Stimulated activated CD4-positive, alpha-beta T cell treated with anti-CD3 and anti-CD28 coated beads, Interleukin-4, amount 100 ng/mL, for 48 hours (primary cell): ENCODE measurements at places on chromosomes 13 and 19.

GRCh38 chr13:36788276-36788675 lies 30.7 kb upstream of the RFXAP start:
- no peak for DNase-seq

DNA sequence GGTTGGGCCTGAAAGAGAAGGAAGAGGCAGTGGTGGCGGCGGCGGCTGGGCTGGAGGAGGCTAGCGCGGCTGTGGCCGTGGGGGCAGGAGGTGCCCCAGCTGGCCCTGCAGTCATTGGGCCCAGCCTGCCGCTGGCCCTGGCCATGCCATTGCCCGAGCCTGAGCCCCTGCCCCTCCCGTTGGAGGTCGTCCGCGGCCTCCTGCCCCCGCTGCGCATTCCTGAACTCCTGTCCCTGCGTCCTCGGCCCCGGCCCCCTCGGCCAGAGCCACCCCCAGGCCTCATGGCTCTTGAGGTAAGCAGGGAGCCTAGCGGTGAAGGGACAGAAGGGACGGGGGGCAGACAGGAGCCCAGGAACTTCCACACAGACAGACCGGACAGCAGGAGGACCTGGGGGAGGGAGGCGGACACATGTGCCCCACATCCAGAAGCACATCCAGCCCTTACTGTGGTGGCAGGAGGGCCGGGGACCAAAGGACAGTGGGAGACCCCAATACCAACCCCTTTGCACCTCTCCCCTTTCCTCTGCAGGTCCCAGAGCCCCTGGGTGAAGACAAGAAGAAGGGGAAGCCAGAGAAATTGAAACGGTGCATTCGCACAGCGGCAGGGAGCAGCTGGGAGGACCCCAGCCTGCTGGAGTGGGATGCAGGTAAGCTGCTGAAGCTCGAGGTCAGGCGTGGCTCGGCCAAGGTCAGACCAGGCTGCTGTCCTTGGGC lies 5.0 kb downstream of the RBM42 start:
- DNase-seq: no peak

GRCh38 chr19:23098286-23098685 lies 18.5 kb upstream of the ZNF730 start:
- no peak for DNase-seq

DNA sequence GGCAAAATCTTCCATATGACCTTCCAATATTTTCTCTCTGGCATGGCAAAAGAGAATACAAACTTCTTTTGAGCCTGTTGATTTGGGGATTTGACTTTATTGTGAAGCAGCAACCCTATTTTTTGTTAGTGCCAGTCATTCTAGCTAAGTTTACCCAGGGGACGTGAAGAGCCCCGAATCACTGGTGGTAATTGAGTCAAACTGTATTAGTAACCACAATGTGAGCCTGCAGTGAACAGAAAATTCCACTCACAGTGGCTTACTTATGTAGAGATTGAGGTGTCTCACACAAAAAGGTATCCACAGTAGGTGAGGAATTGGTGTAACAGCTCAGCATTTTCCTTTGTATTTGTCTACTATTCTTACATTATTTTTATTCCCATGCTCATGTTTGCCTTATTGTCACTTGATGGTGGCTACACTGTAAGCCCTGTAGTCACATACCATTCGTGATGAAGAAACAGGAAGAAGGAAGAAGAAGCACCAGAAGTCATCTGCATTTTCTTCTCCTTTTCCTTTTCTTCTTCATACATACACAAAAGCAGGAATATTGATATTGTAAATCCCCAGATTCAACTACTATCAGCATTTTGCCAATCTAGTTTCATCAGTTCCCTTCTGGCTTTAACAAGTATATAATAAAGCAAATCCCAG lies 33.3 kb upstream of the MYCBP2 start:
- no peak for DNase-seq

- DNase-seq: no peak
Measured at GRCh38 chr19:13835791-13836723, 40.8 kb downstream of the ZSWIM4 start.

DNA sequence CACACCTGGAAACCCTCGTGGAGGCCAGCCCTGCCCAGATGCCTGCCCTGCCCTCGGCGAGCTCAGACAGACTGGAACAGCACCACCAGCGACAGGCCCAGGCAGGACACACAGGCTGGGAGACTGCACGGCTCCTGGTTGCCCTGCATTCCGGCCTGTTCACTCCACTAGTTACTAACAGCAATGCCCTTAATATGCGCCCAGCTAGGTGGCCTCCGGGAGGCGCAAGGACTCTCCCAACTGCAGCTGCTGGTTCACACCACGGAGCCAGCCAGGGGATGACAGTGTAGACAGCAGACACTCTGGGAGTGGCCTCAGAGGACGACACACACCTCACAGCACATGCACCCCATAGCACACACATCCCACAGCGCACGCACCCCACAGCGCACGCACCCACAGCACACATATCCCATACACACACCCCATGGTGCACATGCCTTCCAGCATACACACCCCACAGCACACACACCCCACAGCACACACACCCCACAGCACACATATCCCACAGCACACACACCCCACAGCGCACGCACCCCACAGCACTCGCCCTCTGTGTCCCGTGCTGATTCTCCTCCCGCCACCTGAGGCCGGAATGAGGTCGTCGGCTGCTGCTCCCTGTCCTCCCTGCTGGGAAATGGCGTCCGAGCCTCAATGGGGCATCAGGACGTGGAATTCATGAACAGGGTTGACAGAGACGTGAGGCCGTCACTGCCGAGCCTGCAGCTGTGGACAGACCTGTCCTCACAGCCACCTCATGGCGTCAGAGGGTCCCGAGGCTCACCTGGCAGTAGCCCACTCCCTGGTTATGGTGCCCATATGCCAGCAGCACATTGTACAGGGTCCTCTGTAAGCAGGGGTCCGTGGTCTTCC lies 13.6 kb downstream of the GRTP1 start:
- no peak for DNase-seq

GRCh38 chr19:30161021-30161655 lies 211.0 kb upstream of the ZNF536 start:
- no peak for DNase-seq

- no peak for DNase-seq
Measured at GRCh38 chr19:31064491-31064890, 284.7 kb downstream of the TSHZ3 start.

DNA sequence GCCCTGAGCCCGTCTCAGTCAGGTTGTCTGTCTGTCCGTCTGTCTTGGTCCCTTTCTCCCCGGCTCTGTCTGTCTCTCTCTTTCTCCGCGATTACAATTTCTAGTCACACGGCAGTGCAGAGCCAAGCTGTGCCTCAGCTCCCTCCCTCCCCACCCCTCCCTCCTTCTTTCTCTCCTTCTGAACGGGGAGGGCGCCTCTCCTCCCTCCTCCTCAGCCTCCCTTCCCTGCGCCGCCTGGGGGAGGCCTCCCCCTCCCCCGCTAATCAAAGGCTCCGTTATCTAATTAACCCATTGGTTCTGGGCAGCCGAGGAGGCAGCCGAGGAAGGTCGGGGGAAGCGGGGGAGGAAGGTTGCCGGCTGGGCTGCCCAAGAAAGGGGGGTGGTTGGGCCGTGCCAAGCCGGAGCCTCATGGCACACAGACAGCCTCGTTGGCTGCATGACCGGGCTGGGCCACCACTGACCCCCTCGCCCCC lies 16.5 kb downstream of the LRRC4B start:
- no peak for DNase-seq

GRCh38 chr19:57348136-57348535 lies 2.9 kb upstream of the ZNF304 start:
- no peak for DNase-seq

GRCh38 chr13:25796474-25796873 lies 255.3 kb downstream of the SHISA2 start:
- DNase-seq: no peak

DNA sequence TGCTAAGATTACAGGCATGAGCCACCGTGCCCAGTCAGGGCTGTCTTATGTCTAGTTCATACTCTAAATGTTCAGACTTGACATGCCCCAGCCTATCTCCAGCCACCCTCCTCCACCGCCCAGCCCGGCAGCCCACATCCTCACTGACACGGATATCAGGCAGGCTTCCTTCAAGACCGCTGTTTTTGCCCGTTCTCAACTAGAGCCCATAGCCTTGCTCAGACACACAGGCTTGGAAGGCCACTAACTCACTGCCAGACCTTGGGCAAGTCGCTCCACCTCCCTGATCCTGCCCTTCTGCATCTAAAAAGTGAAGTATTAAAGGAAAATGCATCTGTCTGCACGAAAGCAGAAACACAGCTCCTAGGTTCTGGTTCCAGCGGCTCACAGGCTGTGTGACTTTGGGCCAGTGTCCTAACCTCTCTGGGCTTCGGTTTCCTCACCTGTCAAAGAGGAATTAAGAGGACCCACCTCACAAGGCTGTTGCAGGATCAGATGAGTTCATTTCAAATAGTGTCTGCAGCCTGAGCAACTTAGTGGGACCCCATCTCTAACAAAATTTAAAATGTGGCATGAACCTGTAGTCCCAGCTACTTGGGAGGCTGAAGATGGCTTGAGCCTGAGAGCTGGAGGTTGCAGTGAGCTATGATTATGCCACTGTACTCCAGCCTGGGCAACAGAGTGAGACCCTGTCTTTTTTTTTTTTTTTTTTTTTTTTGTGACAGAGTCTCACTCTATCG lies 14.5 kb upstream of the CERS4 start:
- DNase-seq: no peak

DNA sequence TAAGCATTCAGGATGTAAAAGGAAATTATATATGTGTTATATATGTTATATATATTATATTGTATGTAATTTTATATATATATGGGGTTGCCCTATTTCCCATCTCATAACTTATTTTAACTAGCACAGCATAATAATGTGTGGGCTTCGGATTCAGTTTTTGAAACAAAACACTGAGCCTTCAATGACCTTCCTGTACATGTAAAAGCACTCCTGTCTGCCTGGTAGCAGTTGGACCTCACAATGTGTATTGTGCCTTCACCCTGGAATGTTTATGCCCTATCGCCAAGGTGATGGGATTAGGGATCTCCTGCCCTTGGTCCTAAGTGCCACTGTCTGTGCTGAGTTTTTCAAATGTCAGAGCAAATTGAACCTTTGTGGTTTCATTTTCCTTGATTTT lies 968.8 kb downstream of the TUBA3C start:
- no peak for DNase-seq

GRCh38 chr19:1290703-1291651 lies 5.3 kb downstream of the EFNA2 start:
- DNase-seq: no peak

DNA sequence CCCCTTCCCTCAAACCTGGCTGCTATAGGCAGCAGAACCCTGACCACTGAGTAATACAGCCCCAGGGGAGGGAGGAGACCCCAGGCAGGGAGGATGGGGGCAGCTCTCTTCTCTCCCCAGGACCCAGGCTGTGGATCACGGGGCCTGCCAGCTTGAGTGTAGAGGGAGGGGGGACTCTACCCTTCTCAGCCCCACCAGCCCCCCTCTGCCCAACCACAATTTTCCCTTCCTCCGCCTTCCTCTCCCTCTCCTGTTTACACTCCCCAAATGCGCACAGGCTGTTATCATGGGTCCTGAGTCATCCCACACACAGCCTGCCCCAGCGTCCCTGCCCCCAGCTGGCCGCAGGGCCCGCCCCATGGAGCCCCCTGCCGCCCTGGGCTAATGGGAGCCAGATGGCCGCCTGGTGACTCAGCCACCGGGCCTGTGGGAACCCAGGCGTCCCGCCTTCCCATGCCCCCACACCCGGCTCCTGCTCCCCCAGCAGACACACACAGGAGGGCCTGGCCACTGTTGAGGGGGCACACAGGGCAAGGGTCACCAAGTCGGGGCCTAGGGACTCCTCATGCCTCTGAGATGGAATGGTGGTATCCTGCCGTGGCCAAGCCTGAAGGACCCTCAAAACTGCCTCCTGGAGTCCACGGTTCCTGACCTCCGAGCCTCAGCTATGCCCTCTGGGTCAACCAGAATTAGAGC lies 13.6 kb downstream of the CCDC97 start:
- DNase-seq: no peak

DNA sequence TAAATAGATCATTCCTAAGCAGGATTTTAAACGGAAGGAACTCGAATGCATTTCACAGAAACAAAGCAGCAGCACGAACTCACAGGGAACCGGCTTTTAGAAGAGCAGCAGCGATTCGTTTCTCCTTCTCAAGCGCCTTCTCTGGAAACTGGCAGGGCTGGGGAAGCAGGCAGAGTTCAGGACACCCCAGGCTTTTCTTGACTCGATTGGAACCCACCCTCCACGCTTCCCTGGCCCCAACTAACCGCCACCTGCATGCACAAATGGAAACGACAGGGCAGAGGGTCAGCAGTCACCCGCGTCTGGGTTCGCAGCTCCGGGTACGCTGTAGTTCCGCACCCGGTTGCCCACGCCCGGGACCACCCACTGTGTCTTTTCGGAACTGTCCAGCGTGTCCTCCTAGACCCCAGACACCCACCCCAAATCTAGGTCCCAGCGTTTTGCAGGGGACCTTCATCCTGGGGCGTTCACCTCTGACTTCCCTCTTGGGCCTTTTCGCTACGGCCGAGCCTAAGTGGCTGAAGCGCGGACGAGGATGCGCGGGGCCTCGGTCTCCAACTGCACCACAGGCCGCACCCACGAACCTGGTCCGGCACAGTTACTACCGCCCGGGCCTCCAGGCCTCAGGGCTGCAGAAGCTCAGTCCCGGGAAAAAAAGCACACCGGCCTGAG lies 500 bp downstream of the ZFP30 start:
- DNase-seq: peak; percentile 9

GRCh38 chr13:94413598-94413944 lies 65.9 kb downstream of the DCT start:
- DNase-seq: no peak

DNA sequence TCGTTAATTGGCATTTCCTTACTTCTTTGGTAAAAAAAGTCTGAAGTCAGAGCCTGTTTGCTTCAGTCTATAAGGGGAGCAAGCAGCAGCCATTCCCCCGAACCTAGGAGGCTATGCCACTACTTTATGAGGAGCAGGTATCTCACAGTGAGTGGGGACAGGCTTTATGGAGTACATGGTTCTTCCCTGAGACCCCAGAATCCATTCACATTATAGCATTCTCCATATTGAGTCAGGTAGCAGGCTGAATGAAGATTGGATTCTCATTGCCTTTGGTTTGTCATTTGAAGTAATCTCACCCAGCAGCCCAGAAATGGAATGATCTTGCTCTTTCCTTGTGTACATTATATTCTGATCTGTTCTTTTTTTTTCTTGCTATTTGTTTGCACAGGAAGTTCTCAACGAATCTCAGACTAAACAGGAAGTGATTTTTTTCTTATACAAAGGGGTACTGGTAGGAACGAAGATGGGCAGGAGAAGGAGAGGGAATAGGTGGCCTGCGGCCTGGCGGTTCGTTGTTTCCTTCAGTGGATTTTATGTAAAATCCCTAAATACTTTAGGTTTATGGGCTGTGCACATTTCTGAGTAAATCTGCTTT lies 74.4 kb downstream of the ARHGAP35 start:
- no peak for DNase-seq
